SIG-M5 (cell line): ENCODE measurements at places on chromosomes 5 and 9.

DNA sequence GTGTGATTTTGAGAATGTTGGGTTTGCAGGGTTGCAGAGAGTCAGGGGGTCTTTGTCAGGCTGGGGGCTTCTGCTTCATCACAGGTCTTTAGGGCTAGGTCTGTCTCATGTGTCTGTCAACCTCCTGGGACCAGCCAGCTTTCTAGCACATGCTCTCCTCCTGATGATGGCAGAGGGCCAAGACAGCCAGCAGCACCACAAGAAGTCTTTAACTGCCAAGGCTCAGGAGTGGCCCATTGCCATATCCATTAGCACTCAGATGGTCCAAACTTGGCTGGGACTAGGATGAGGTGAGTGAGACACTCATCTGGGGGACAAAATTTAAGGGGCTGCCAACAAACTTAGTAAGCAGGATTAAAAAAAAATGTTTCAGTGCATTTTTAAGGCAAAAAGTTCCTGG is 384.2 kb upstream of the CDH10 start:
- no peak for DNase-seq

- DNase-seq = no peak
Measured at GRCh38 chr5:146016764-146017484, 80.5 kb downstream of the SH3RF2 start.

DNA sequence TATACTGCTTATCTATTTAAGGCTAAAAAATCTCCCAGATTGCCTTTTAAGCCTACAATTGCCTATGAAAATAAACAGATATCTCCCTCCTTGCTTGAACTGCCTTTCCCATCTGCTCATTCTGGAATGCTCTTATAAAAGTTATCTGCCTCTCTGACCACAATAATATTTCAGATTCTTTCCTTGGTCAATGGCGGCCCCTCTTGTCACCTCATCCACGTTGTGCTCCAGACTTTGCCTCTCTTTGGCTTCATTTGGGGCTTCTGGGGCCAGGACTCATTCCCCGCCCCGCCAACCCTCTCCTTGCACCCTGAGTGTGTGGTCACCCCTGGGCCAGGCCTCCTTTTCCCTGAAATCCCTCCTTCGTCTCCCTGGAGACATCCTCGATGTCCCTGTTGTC is 110.0 kb upstream of the RPS23 start:
- DNase-seq = no peak

GRCh38 chr5:168822248-168822744 is 243.1 kb upstream of the PANK3 start:
- no peak for DNase-seq

GRCh38 chr5:128241051-128241695 is 157.6 kb downstream of the SLC12A2 start:
- DNase-seq = no peak

GRCh38 chr9:127278372-127278771 is 13.8 kb downstream of the GARNL3 start:
- no peak for DNase-seq

- no peak for DNase-seq
Measured at GRCh38 chr5:151285683-151286082, 17.9 kb downstream of the SLC36A3 start.

- DNase-seq = no peak
Measured at GRCh38 chr9:37775216-37775919, 9.5 kb downstream of the EXOSC3 start.

GRCh38 chr5:39566891-39567290 is 142.1 kb upstream of the DAB2 start:
- no peak for DNase-seq

- no peak for DNase-seq
Measured at GRCh38 chr5:123037104-123037418, 536 bp upstream of the PPIC start.

- no peak for DNase-seq
Measured at GRCh38 chr5:57684299-57684702, 201.7 kb upstream of the ACTBL2 start.

DNA sequence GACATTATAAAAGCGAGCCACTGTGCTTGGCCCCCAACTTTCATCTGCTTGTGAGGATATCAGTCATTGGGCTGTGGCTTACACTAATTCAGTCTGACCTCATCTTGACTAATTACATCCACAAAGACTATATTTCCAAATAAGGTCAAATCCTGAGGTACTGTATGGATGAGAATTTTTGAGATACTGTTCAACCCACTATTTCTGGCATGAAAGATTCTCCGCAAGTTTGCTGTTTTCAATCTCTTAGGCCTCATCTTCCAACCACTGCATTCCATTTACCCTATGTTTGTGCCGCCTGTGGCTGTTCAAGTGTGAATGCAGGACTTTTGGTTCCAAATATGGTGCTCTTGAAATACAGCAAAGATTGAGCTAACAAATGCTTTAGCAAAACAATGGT is 400.9 kb upstream of the SGCD start:
- DNase-seq = no peak

GRCh38 chr5:139079991-139080610 is 118.1 kb downstream of the SIL1 start:
- no peak for DNase-seq

- peak; percentile 85 for DNase-seq
Measured at GRCh38 chr5:124056991-124057723, 545.2 kb downstream of the CSNK1G3 start.

DNA sequence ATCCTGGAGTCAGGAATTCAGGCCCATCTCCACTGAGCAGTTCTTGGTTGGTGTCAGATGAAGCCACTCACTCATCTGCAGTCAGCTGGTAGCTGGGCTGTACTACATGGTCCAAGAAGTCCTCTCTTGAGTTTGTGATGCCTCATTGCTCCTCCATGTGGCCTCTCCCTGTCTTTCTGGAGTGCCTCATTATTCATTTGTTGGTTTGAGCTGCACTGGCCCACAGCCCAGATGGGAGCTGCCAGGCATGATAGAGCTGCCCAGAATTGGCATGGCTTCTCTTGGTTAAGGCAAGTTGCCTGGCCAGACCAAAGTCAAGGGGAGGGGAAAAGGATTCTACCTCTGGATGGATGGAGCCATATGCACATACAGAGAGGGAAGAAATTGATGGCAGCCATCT is 8.0 kb downstream of the PTCD2 start:
- DNase-seq = no peak

DNA sequence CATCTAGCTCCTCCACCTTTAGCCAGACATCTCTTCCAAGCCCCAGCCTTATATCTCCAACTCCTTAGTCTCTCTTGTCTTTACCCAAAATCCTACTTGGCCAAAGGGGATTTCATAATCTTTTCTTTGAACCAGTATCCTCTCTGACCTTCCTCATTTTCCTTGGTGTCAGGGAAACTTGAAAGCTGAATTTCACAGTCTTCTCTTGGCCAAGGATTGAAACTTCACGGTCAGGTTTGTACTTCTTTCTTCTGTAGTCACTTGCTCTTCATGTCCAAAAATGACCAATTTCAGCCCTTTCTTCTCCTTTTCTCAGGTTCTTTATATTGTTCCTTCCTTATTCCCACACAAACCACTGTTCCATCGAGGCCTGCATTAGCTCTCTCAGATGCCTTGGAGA is 473.7 kb upstream of the KLF4 start:
- no peak for DNase-seq

GRCh38 chr5:26843677-26844076 is 194.7 kb downstream of the CDH9 start:
- DNase-seq = no peak

- no peak for DNase-seq
Measured at GRCh38 chr9:90555351-90556057, 87.1 kb downstream of the DIRAS2 start.

GRCh38 chr5:65830856-65831255 is 95.5 kb upstream of the ERBIN start:
- no peak for DNase-seq

GRCh38 chr9:117156144-117156688 is 258.6 kb downstream of the ASTN2 start:
- no peak for DNase-seq

DNA sequence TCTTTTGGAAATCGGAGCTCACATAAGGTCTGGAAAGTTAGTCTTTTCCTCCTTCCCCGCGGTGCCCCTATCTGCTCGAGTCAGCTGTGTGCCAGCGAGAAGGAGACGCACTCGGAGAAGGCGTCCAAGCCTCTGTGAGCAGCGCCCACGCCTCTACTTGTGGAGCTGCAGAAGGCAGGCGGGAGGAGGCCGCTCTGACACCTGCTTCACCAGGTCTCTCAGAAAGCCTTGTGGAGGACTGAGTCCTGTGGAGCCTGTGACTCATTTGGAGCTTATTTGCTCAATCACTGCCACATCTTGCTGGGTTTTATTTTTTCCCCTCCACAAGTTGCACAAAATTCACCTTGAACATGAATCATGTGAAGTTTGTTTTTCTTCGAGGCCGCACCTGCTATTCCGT is 117.5 kb downstream of the IRX2 start:
- DNase-seq = no peak

- no peak for DNase-seq
Measured at GRCh38 chr5:76325876-76326491, 77.1 kb upstream of the IQGAP2 start.

DNA sequence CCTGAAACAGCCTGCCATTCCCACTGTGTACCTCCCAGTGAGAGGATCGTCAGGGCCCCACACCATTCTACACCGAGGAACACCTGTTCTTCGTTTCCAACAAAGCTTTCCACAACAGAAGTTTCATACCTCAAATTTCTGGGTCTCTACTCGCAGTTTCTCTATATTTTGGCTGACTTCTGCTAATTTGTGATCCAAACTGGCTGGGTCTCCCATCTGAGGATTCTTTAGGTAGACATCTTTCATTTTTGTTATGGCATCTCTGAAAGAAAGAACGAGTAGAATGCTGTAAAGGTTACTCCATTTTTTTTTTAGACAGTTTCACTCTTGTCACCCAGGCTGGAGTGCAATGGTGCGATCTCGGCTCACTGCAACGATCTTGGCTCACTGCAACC is 67.5 kb downstream of the USP20 start:
- DNase-seq = no peak

- DNase-seq = no peak
Measured at GRCh38 chr5:111224561-111225345, 569 bp downstream of the CAMK4 start.

DNA sequence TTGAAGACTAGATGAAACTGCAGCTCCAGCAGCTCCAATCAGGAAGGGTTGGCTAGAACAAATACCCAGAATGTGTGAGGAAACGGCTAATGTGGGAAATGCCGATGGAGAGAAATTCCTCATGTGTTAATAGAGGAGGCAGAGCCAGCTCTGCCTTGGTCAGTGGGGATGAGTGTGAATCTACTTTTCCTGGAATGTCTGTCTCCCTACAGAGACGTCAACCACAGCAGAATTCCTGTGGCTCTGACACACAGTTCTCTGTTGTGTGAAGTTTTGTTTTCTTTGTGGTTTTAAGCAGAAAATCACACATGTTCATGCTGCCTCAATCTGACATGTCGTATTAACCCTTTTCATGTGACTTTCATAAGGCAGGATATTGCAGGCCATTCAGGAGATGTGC is 476.6 kb upstream of the WWC1 start:
- no peak for DNase-seq

- no peak for DNase-seq
Measured at GRCh38 chr9:134329886-134330285, 3.6 kb downstream of the RXRA start.

- no peak for DNase-seq
Measured at GRCh38 chr5:136033848-136034247, 5.1 kb downstream of the TGFBI start.

GRCh38 chr5:156134216-156134615 is 192.7 kb upstream of the SGCD start:
- DNase-seq = no peak

GRCh38 chr5:53133020-53133419 is 23.5 kb upstream of the MOCS2 start:
- no peak for DNase-seq

GRCh38 chr9:9563817-9564216 is 1049.0 kb downstream of the PTPRD start:
- DNase-seq = no peak

GRCh38 chr9:22337261-22337660 is 109.4 kb upstream of the DMRTA1 start:
- no peak for DNase-seq

- no peak for DNase-seq
Measured at GRCh38 chr5:159456722-159457465, 126.6 kb upstream of the IL12B start.

DNA sequence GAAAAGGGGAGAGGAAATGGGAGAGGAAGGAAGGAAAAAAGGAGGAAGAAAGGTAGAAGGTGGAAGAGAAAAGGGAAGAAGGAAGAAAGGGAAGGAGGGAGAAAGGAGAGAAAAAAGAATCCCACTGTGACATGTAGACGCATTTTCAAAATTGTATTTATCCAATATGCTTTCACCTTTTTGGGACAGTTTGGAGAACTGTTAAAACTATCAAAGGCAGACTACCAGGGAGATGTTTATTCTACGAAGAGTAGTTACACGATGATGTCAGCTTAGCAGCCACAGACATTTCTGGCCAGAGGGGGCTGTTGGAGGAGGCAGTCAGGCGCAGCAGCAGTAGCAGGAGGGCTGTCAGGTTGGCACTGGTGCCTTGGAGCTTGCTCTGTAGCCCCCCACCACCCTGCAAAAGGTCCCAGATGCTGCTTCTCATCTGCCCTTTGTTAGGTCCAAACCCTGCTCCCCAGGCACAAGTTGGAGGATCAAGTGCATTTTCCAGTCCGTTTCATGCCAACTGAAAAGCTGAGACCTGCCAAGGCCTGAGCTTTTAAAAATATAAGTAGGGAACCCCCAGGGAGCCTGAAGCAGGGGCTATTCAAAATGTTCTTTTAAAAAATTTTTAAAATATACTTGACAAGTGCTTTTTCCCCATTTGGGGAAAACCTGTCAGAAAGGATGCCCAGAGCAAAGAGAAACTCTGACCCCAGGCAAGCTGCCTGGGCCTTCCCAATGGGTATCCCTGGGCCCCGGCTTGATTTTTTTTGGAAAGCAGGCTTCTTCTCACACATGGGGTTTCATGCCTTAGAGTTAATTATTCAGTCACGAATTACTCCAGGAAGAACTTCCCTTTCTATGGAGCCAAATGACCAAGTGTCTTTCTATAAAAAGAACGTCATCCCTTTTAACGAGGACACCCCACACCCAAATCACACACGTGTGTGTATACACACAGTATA is 203.3 kb downstream of the SLIT3 start:
- DNase-seq = no peak

GRCh38 chr5:72018143-72018803 is 89.0 kb upstream of the MAP1B start:
- DNase-seq = no peak

- DNase-seq = no peak
Measured at GRCh38 chr9:98791608-98792490, 4.5 kb downstream of the ANKS6 start.

- peak; percentile 12 for DNase-seq
Measured at GRCh38 chr5:113524927-113525326, 11.4 kb downstream of the YTHDC2 start.

- DNase-seq = no peak
Measured at GRCh38 chr5:58718269-58718978, 135.5 kb downstream of the RAB3C start.
